ENCODE measurements at places on chromosomes 2 and 18. TPM values are rescaled to one million over a fixed set of nuclear protein-coding genes. Genes with fewer than 3 reads are reported as not detected.

Gene CAVIN2
- 11.5 TPM for total RNA-seq

Gene DSEL
- total RNA-seq = 100 TPM

Gene UGT1A3
- not detected for total RNA-seq

Gene CMPK2
- total RNA-seq = 0.28 TPM

Gene PIEZO2
- 3.3 TPM for total RNA-seq

Gene AP1S3
- 5.8 TPM for total RNA-seq

Gene IL36A
- total RNA-seq = not detected

Gene BMP10
- total RNA-seq = not detected

- H3K27me3 ChIP-seq = no peaks in the 10 kb centered on the region
- H3K36me3 ChIP-seq = peaks cover 3% of the 10 kb centered on the region
- H3K4me1 ChIP-seq = peaks cover 12% of the 10 kb centered on the region
- DNase-seq = no peak
- H3K4me3 ChIP-seq = no peak overlapping the region
Measured at GRCh38 chr18:76426737-76427305, 68.2 kb downstream of the ZNF516 start.

DNA sequence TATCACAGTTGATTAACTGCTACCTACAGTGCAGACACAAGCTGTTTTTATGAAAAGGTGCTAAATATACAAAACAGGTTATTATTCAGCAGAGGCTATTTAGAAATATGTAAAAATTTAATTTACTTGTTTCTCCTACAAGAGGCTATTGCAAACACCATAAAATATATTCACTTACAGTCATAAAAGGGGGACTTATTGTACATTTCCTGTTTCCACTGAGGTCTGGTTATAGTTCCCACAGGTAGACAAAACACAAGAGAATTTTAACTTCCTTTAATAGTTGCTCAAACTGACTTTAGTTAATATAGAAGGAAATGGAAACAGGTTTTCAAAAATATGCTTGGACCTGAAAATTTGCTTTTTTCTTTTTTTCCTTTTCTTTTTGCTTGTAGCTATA is 40.0 kb upstream of the FRZB start:
- peaks cover 11% of the 10 kb centered on the region for H3K36me3 ChIP-seq
- no peak for DNase-seq
- H3K4me3 ChIP-seq = no peak overlapping the region
- H3K27ac ChIP-seq = no peak overlapping the region
- H3K4me1 ChIP-seq = peaks cover 2% of the 10 kb centered on the region

DNA sequence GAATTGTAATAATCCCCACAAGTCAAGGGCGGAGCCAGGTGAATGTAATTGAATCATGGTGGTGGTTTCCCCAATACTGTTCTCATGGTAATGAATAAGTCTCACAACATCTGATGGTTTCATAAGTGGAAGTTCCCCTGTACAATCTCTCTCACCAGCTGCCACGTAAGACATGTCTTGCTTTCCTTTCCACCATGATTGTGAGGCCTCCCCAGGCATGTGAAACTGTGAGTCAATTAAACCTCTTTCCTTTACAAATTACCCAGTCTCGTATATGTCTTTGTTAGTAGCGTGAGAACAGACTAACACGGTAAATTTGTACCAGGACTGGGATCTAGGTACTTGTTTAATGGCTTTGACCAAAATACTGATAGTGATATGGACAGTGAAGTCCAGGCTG is 744.3 kb upstream of the REG3G start:
- no peak for DNase-seq
- H3K27me3 ChIP-seq = no peaks in the 10 kb centered on the region
- H3K4me1 ChIP-seq = no peaks in the 10 kb centered on the region
- no peaks in the 10 kb centered on the region for H3K36me3 ChIP-seq
- no peak overlapping the region for H3K27ac ChIP-seq
- no peak overlapping the region for H3K4me3 ChIP-seq

GRCh38 chr2:119102964-119103363 is 55.6 kb downstream of the C1QL2 start:
- DNase-seq = no peak
- H3K27ac ChIP-seq = no peak overlapping the region
- H3K36me3 ChIP-seq = no peaks in the 10 kb centered on the region
- H3K4me3 ChIP-seq = no peak overlapping the region

DNA sequence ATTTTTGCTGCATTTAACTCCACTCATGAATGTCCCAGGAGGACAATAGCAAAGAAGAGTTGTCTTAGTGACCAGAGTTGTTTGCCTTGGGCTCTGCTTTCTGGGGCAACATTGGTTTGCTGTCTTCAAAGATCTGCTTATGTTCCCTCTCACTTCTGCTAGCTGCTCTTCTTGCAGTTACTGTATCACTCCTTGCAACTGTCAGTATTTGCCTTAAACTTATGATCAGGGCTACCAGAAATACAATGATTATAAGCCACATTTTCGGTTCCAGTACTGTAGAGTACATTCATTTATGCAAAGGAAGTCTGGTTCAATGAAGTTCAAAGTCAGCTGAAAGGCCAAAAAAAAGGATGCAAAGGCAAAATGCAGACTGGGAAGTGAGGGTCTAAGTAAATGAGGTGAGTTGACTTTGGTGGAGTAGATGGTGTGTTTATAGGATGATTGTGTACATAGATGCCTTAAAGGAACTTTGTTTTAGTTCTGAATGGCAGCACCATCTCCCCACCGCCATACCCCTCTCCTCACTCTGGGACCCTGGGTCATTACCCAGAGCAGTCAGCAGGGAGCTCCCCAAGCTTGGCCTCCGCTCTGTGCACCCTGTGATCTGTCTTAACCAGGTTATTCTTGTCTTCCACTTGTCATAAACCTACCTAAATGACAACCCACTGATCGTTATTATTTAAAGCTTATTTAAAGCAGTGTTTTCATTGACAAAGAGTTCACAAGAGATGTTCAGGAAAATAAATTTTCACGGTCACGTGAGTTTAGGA is 236.0 kb downstream of the DOK6 start:
- DNase-seq = no peak
- no peak overlapping the region for H3K27ac ChIP-seq
- no peak overlapping the region for H3K4me3 ChIP-seq
- peaks cover 4% of the 10 kb centered on the region for H3K4me1 ChIP-seq
- H3K27me3 ChIP-seq = no peaks in the 10 kb centered on the region
- no peaks in the 10 kb centered on the region for H3K36me3 ChIP-seq

GRCh38 chr2:204213588-204213987 is 277.0 kb downstream of the ICOS start:
- H3K4me3 ChIP-seq = no peak overlapping the region
- H3K36me3 ChIP-seq = no peaks in the 10 kb centered on the region
- no peak overlapping the region for H3K27ac ChIP-seq
- H3K27me3 ChIP-seq = 0 out of 2 replicates have a peak, but pooled peaks cover under 1% of the 10 kb centered on the region

DNA sequence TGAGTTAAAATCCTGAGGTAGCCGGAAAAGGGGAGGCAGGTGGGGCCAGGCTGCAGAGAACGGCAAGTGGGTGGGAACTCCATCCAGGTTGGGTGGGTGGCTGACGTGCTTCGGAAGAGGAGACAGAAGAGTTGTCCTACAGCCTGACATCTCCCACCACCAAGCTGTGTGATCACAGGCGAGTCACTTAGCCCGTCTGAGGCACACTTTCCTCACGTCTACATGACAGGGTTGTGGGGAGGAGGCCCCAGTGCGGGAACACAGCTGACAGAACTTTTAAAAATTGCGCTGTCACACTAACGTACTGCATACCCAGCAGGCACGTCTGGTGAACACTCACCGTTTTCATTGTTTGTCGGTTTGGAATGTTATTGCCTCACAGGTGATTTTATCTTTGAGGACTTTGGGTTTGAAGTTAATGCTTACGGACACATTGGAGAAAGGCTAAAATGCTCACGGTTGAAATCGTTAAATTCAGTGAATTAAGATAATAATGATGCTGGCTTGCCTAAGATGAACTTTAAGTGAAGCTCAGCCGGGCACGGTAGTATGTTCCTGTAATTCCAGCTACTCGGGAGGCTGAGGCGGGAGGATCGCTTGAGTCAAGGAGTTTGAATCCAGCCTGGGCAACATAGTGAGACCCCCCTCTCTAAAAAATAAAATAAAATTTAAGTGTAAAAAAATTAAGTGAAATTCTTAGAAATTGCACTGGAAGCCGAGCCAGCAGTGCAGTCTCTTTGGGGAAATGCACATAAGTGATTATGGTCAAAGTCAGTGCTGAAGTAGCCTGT is 8.9 kb downstream of the EMILIN2 start:
- H3K27ac ChIP-seq = no peak overlapping the region
- no peak overlapping the region for H3K4me3 ChIP-seq
- H3K4me1 ChIP-seq = no peaks in the 10 kb centered on the region
- no peak for DNase-seq
- no peaks in the 10 kb centered on the region for H3K36me3 ChIP-seq

DNA sequence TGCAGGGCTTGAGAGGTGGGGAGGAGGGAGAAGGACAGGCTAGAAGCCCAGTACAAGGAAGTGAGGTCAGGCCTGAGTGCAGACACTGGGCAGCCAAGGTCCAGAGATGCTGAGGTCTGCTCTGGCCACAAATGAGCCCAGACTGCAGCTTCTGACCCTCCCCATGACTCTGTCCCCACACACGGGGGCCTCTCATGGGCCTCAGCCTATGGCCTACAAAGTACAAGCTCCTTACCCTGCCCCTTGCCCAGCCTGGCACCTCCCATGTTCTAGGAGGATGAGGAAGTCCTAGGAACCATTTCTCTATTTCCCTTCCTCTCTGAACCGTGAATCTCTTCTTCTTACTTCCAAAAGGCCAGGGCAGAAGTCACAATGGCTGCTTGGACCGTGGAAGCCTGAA is 193.8 kb downstream of the ANKRD30B start:
- H3K27me3 ChIP-seq = no peaks in the 10 kb centered on the region
- no peaks in the 10 kb centered on the region for H3K4me1 ChIP-seq
- DNase-seq = no peak
- no peak overlapping the region for H3K27ac ChIP-seq
- H3K36me3 ChIP-seq = no peaks in the 10 kb centered on the region

- H3K4me1 ChIP-seq = no peaks in the 10 kb centered on the region
- peaks cover 14% of the 10 kb centered on the region for H3K27me3 ChIP-seq
- no peak for DNase-seq
- H3K4me3 ChIP-seq = no peak overlapping the region
- no peaks in the 10 kb centered on the region for H3K36me3 ChIP-seq
- H3K27ac ChIP-seq = no peak overlapping the region
Measured at GRCh38 chr2:71962911-71963694, 184.6 kb downstream of the CYP26B1 start.

GRCh38 chr18:36543991-36544725 is 246.6 kb downstream of the FHOD3 start:
- H3K4me3 ChIP-seq = no peak overlapping the region
- H3K36me3 ChIP-seq = no peaks in the 10 kb centered on the region
- no peak for DNase-seq
- H3K27me3 ChIP-seq = no peaks in the 10 kb centered on the region
- H3K4me1 ChIP-seq = peaks cover 2% of the 10 kb centered on the region
- H3K27ac ChIP-seq = no peak overlapping the region

GRCh38 chr2:159427048-159427447 is 140.5 kb upstream of the WDSUB1 start:
- H3K4me1 ChIP-seq = no peaks in the 10 kb centered on the region
- H3K27ac ChIP-seq = no peak overlapping the region
- no peak overlapping the region for H3K4me3 ChIP-seq
- H3K36me3 ChIP-seq = peaks cover 10% of the 10 kb centered on the region

GRCh38 chr2:10775831-10776230 is 36.8 kb downstream of the PDIA6 start:
- H3K4me3 ChIP-seq = no peak overlapping the region
- no peak for DNase-seq
- H3K4me1 ChIP-seq = no peaks in the 10 kb centered on the region
- no peak overlapping the region for H3K27ac ChIP-seq
- peaks cover 4% of the 10 kb centered on the region for H3K27me3 ChIP-seq

GRCh38 chr2:36634981-36635597 is 37.1 kb upstream of the FEZ2 start:
- no peak overlapping the region for H3K27ac ChIP-seq
- no peak overlapping the region for H3K4me3 ChIP-seq
- no peaks in the 10 kb centered on the region for H3K36me3 ChIP-seq

Data from IMR-90 (cell line).